ENCODE measurements at places on chromosomes 3 and 15.
A peak's percentile ranks its signal among the peaks of the same experiment; 100 is the strongest.

GRCh38 chr15:65067645-65068402 lies at the start of gene RASL12:
Gene RASL12, minus strand, starts transcription at chr15:65067991. Its CDS starts 156 bp downstream, at chr15:65067835.
- H3K4me1 ChIP-seq: peaks cover 2% of the 10 kb centered on the region
- peaks cover 52% of the 10 kb centered on the region for H3K27me3 ChIP-seq
- H3K4me3 ChIP-seq: no peak within 1 kb of the TSS
- H3K36me3 ChIP-seq: no peaks in the 10 kb centered on the region

DNA sequence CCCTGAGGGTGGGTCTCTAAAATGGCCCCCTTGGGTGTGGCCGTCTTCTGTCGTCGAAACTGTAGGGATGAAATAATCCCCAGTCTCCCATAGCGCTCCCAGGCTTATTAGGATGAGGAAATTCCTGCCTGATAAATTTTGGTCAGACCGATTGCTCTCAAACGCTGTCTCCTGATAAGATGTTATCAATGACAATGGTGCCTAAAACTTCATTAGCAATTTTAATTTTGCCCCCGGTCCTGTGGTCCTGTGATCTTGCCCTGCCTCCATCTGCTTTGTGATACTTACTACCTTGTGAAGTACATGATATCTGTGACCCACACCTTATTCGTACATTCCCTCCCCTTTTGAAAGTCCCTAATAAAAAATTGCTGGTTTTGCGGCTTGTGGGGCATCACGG lies 5.1 kb upstream of the RAB7A start:
- DNase-seq: no peak
- H3K4me3 ChIP-seq: no peak overlapping the region
- peaks cover 15% of the 10 kb centered on the region for H3K4me1 ChIP-seq
- H3K27ac ChIP-seq: no peak overlapping the region
- peaks cover 4% of the 10 kb centered on the region for H3K36me3 ChIP-seq

GRCh38 chr3:132134611-132135010 lies 99.8 kb upstream of the CPNE4 start:
- no peak overlapping the region for H3K27ac ChIP-seq
- no peaks in the 10 kb centered on the region for H3K4me1 ChIP-seq
- DNase-seq: no peak
- no peak overlapping the region for H3K4me3 ChIP-seq
- H3K27me3 ChIP-seq: peaks cover 2% of the 10 kb centered on the region
- H3K36me3 ChIP-seq: no peaks in the 10 kb centered on the region

GRCh38 chr3:48797626-48798025 lies 50.0 kb downstream of the PRKAR2A start:
- peaks cover 1% of the 10 kb centered on the region for H3K36me3 ChIP-seq
- H3K4me1 ChIP-seq: no peaks in the 10 kb centered on the region

DNA sequence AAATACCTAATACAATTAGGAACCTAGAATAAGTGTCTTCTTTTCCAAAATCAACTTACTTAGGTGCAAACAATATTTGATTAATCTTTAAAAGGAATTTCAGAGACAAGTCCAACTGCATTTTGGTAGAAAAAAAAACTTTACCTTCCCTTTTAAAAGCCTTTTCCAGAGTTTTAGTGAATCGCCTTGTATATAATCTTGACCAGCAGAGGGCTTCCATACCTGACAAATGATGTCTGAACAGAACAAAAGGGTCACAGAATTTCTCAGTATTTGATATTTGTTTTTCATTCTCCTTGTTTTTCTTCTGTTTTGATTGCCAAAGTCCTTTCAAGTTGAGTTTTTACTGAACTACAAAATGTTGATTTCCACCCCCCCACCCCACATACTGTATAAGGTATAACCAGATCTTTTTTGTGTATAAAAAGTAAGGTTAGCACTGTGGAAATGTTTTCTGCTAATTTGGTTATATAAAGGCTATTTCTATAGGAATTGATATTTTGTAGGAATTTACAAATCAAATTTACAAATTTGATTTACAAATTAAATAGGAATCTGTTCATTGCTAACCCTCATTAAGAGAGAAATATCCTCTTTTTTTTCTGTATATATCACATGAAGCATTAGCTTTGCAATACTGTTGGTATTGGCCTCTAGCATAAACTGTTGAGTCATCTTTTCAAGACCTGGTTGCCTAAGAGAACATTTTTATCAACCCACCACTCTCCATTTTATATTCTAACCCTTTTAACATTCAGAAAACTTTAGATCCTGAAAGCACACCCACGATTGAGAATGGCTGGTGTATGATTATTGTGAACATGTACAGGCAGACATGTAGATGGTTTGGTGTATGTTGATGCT lies 464.1 kb upstream of the RARB start:
- H3K27ac ChIP-seq: no peak overlapping the region
- no peak overlapping the region for H3K4me3 ChIP-seq
- no peaks in the 10 kb centered on the region for H3K4me1 ChIP-seq
- no peaks in the 10 kb centered on the region for H3K27me3 ChIP-seq

GRCh38 chr15:71782422-71783165 lies 27.8 kb upstream of the NR2E3 start:
- no peak for DNase-seq
- H3K4me3 ChIP-seq: no peak overlapping the region
- peaks cover 29% of the 10 kb centered on the region for H3K4me1 ChIP-seq
- peaks cover 15% of the 10 kb centered on the region for H3K27me3 ChIP-seq
- H3K27ac ChIP-seq: no peak overlapping the region

DNA sequence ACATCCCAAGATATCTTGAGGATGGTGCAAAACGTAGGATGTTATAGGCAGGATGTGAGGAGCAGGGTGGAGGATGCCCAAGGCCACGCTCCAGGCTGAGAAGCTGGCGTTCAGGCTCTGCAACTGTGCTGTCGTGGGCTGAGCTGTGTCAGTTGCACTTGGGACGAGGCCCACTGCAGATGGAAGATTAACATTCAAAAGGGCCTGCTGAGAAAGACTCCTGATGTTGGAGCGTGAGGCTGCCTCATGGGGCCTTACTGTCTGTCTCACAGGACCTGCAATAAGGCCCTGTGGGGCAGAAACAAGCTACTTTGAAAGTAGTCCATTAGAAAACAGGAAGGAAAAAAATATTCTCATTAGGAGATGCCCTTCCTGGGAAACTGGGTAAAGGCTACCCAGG lies 60.6 kb upstream of the SEC61A1 start:
- no peaks in the 10 kb centered on the region for H3K36me3 ChIP-seq
- H3K4me3 ChIP-seq: no peak overlapping the region
- no peak for DNase-seq
- no peaks in the 10 kb centered on the region for H3K27me3 ChIP-seq
- H3K27ac ChIP-seq: no peak overlapping the region

DNA sequence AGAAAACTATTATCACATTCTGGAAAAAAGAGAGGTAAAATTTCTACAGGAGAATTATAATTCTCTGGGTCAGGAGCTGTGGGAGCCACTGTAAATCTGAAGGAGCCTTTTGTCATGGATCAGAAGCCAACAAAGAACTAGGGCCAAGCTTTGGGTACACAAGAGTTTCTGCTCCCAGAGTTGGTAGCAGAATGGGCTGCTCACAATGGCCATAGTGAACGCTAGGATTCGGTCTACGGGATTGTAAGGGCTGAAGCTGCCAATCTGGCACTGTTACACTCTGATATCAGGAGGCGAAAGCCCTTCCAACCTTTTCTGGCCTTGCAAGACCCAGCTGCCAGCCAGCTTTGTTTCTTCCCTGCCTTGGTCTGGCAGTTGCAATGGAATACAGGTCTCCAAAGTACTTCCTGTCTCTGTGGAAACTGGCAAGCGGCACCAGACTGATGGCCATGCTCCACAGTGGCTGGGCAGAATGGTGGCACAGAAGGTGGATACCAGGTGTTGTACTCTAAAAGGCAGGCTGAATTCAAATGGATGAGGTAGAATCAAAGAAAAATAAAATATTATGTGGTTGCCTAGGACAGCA lies 831.7 kb downstream of the CADM2 start:
- H3K36me3 ChIP-seq: no peaks in the 10 kb centered on the region
- no peak overlapping the region for H3K27ac ChIP-seq
- no peaks in the 10 kb centered on the region for H3K27me3 ChIP-seq
- no peak overlapping the region for H3K4me3 ChIP-seq
- DNase-seq: no peak

DNA sequence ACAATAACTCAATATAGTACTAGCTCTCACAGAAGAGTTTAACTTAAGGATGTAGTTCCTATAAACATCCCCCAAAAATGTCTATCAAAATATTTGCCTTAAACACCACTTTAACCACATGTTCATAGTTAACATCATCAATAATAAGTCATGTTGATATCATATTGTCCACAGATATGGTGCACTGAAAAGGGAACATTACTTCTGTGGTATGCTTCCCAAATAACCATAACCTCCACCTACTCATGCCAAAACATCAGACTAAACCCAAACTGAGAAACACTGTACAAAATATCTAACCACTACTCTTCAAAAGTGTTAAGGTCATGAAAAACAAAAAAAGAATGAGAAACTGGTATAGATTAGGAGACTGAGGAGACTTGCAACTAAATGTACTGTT lies 32.9 kb downstream of the SLC4A7 start:
- H3K27ac ChIP-seq: no peak overlapping the region
- DNase-seq: no peak
- no peaks in the 10 kb centered on the region for H3K27me3 ChIP-seq
- peaks cover 40% of the 10 kb centered on the region for H3K36me3 ChIP-seq
- peaks cover 27% of the 10 kb centered on the region for H3K4me1 ChIP-seq

DNA sequence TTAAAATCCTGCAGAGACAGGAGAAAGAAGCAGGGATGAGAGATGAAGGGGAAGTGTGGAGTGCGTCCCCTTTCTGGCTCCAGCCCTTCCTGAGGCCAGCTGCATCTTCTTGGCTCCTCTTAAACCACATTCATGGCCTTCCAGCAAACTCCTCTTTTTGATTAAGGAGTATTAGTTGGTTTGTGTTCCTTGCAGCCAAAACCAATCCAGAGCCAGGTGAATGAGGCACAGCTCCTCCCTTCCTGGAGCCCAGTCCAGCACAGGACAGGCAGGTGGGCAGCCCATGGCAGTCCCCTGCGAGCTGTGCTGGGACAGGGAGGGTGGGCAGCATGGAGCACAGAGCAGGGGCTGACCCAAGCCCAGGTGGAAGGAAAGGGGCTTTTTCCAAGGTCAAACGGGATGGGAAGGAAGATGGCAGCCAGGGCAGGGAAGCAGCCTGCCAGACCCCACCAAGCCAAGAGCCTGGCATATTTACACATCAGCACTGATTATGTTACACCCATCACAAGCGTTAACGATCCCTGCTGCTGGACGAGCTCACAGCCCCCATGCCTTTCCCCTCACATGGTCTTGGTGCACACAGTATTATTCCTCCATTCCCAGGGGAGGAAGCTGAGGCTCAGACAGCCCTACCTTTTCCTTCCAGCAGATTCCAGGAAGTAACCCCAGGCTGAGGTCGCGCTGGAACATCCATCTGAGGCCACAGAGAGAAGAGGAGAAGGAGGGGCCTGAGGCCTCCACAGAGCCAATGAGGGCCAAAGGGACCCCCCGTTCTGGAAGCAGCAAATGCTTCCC lies 175.6 kb downstream of the SMAD6 start:
- H3K27ac ChIP-seq: no peak overlapping the region
- H3K36me3 ChIP-seq: no peaks in the 10 kb centered on the region
- no peak overlapping the region for H3K4me3 ChIP-seq
- peaks cover 23% of the 10 kb centered on the region for H3K27me3 ChIP-seq
- peak; percentile 21 for DNase-seq

GRCh38 chr15:59002418-59002859 lies 15.0 kb downstream of the RNF111 start:
- no peak overlapping the region for H3K4me3 ChIP-seq
- H3K27ac ChIP-seq: no peak overlapping the region
- H3K36me3 ChIP-seq: peaks cover 22% of the 10 kb centered on the region
- DNase-seq: no peak
- no peaks in the 10 kb centered on the region for H3K27me3 ChIP-seq

DNA sequence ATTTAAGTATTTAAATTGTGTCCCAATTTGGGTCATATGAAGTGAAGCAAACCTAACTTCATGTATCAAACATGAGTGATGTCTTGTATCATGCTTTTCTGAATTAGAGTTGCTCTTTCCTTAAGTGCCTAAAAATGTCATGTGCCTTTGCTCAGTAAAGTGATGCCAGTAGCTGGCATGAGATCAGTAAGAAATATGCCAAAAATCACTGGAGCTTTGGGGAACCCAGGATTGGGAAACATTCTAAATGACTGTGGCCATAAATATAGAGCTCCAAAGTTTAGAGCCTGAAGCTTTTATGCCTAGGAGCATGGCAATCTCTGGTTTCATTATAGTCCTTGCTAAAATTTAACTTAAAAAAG lies 33.8 kb downstream of the RBMS3 start:
- H3K4me3 ChIP-seq: no peak overlapping the region
- H3K27ac ChIP-seq: no peak overlapping the region
- no peaks in the 10 kb centered on the region for H3K36me3 ChIP-seq
- H3K4me1 ChIP-seq: no peaks in the 10 kb centered on the region
- DNase-seq: no peak

DNA sequence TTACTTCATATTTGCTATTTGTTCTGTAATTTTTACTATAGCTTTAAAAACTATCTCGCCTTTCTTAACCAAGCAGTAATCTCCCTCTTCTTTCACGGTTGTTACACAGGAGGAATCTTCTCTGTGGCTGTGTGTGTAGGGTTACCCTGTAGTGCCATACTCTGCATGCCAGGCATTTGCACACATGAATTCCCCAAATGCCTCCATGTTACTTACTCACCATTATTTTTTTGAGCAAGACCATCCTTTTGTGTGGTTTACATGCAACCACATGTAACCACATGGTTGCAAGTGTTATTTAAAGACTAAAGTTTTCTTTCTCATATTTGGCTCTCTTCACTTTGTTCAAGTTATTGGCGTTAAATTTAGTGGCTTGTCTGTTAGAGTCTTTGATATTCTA lies 45.5 kb downstream of the HPS3 start:
- peaks cover 42% of the 10 kb centered on the region for H3K36me3 ChIP-seq
- H3K4me3 ChIP-seq: no peak overlapping the region
- peak; percentile 55 for DNase-seq

DNA sequence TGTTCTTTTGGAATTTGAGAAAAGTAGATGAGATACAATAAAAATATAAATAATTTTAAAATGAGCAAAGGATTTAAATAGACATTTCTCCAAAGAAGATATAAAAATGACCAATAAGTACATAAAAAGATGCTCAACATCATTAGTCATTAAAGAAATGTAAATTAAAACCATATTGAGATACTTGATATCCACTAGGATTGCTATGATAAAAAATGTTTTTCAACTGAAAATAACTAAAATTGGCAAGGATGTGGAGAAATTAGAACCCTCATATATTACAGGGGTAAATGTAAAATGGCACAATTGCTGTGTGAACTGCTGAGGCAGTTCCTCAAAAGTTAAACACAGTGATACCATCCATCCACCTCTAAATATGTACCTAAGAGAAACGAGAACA lies 38.8 kb downstream of the LRRFIP2 start:
- H3K27me3 ChIP-seq: no peaks in the 10 kb centered on the region
- no peak for DNase-seq

GRCh38 chr3:12969486-12969885 lies 103.7 kb downstream of the IQSEC1 start:
- no peak overlapping the region for H3K27ac ChIP-seq
- no peak for DNase-seq
- H3K27me3 ChIP-seq: no peaks in the 10 kb centered on the region
- H3K4me3 ChIP-seq: no peak overlapping the region
- H3K4me1 ChIP-seq: peaks cover 63% of the 10 kb centered on the region
- H3K36me3 ChIP-seq: peaks cover 5% of the 10 kb centered on the region

- H3K4me3 ChIP-seq: no peak overlapping the region
- H3K36me3 ChIP-seq: peaks cover 6% of the 10 kb centered on the region
- peaks cover 17% of the 10 kb centered on the region for H3K4me1 ChIP-seq
- H3K27me3 ChIP-seq: no peaks in the 10 kb centered on the region
Observed at GRCh38 chr3:68059628-68060152, 405.3 kb upstream of the SUCLG2 start.
